GM12865 (cell line): ENCODE measurements at places on chromosomes 11 and 22.

- no peak for DNase-seq
Measured at GRCh38 chr11:122917311-122917710, 34.8 kb downstream of the JHY start.

DNA sequence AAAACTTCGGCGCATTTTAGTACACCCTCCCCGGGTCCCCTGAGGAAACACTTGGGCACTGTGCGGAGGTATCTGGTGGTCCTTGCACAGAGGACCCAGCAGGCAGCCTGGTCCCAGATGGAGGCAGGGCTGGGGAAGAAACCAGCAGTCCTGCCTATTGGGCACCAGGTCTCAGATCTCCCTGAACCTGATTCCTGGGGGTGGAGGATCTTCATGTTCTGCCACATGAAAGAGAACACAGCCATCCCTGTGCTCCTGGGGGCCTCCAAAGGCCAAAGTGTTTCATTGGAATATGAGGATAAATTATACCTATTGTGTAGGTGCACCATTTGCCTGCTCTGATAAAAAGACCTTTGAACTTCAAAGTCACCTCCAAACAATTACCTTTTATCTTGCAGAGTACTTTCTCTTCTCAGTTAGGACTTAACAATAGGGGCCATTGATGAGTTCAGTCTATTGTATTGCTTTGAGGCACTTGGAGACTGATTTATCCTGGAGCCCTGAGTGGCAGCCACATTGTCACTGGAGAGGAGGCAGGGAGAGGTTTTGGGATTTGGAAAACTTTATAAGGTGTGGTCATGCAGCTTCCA, 1.8 kb downstream of the RCN1 start:
- DNase-seq, result no peak

DNA sequence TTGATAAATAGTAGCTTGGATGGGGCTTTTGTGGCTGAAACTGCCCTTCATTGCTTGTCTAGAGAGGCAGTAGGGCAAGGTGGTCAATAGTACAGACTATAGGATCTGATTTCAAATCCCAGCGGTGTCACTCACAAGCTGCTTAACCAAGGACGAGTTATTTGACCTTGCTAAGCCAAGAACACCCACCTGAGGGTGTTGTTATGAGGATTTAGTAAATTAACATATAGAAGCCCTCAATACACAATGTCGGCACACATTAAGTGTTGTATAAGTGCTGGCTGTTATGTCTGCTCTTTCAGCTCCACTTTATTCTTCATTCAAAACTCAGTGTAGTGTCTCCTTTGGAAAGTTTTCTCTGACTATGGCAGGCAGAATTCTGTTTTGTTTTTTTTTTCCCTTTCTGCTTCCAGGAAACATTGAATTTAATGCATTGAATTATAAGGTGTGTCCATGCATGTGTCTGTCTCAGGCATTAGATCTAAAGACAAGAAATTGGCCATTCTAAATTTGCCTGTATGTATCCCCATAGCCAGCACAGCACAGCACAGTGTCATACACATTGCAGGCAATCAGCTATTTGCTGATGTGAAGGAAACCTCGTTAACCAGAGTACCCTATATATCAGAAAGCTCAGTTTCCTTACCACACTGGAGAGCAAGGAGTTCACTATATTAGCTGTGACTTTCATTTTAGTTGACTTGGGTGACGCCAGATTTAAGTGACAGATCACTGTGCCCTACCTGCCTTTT, 212.1 kb downstream of the NELL1 start:
- no peak for DNase-seq

DNA sequence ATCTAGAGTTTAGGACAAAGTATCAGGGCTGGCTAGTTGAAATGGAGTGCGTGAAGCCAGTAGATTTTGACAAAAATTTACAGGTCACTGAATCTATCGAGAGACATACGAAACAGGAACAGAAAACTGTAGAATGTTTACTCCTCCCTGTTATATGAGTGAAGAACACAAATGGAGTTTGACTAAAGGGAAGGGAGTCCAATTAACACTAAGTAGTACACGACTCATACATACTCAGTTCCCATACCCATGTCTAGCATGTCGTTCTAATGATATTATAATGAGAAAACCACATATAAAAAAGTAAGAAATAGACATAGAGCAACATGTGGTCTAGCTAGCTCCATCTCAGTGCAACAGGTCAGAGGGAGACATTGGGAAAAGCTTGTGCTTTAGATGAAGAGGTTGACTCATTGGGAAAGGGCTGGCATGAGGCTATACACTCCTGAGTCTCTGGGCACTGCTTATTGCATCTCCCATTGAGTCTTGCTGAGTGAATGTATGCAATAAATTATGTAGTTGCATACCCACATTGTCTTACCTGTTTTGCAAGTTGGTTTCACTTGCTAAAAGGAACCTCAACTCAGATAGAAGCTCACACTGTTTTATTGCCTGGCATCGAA, 43.5 kb downstream of the CD44 start:
- peak; percentile 63 for DNase-seq

DNA sequence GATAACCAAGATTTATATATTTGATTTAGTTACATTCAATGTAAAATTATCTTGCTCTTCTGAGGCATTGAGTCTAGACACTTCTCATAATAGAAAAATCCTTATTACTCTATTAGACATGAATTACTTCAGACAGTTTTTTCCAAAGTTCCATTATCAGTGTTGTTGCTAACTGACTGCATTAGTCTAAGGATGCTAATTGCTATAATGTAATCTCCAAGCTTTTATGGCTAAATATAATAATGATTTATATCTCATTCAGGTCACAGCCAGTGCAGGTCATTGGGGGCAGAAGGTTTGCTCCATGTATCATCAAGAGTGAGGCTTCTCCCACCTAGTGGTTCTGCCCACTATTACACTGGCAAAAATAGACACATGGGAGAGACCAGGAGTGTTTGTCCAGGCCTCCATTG, 377.2 kb upstream of the DDI1 start:
- no peak for DNase-seq

GRCh38 chr11:46978005-46978491, 41.5 kb downstream of the CSTPP1 start:
- no peak for DNase-seq

DNA sequence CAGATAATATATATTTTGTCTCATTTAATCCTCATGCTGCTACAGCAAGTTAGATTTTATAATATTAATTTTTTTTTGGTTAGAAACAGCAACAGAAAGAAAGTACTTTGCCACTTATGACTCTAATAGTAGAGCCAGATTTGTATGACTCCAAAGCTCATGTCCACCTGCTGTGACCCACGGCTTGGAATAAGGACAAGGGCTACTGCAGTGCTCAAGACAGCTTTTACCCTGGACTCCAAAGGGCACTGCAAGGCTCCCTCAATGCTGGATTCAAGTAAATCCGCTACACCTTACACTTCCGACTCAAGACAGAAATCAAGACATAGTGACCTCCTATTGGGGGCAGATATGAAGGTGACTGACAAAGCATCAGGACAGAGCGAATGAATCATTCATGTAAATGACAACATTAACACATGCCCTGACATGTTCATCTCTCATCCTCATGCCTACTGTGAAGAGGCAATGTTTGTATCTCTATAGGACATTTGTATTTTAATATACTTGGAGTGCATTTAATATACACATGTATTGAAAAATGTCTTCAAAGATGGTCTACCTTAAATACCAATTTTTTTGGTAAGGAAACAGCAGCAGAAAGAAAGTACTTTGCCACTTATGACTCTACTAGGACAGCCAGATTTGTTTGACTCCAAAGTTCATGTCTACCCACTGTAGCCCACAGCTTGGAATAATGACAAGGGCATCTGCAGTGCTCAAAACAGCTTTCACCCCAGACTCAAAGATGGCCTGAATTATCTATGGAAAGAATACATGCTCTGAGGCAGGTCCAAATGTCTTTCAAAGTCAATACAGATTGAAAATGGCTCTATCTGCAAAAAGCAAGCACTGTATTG, 375.6 kb upstream of the CCDC90B start:
- no peak for DNase-seq

DNA sequence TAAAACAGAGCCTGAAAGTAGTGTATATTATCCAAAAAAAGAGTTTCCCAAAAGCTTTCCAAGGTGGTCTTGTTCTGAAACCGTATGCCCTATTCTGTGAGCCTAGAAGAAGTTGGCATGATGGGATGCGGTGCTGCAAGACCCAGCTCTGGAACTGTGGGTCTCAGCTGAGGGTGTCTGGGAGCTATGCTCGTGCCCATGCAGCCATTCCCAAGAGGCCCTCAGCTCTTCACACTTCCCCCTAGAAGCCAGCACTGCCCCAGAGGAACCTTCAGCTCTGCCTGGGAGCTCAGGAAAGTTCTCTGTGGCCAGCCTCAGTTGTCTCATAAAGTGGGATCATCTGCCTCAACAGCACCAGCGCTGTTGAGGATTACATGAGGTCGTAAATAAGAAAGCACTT, 6.4 kb upstream of the SYT12 start:
- no peak for DNase-seq

DNA sequence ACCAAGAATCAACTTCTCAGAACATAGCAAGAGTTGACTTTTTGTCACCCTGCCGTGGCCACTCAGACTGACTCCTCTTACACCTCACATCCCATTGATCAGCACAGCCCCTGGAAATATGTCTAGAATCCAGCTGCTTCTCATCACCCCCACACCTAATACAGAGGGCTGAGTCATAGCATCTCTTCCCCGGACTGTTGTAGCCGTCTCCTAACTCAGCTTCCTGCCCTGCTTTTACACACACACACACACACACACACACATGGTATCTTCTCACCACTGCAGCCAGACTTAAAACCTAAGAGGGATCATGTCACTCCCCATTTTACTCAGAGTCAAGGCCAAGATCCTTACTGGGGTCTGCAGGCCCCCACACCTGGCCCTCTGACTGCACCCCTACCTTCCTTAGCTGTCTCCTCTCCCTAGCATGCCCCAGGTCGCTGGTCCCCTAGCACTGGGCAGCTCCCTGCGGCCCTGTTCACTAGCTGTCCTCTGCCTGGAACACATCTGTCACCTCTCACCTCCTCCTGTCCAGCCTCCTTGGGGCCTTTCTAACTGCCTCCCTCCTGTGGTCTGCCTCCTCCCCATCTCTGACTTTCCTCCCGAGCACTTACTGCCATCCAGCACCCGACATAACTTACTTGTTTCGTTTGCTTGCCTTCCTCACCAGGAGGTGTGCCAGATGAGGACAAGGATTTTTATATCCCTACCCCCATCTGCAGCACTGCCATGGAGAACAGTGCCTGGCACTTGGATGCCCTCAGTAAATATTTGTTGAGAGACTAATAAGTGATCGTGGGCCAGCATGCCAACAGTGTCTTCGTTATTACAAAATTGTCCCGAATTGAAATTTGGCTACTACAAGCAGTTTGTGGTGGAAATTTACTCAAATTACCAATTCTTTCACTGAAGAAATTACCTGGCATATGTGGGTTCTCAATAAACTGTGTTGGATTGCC, 61.9 kb downstream of the BMAL1 start:
- DNase-seq, result peak; percentile 78

- no peak for DNase-seq
Measured at GRCh38 chr11:15911377-15912044, 444.8 kb downstream of the SOX6 start.

GRCh38 chr11:120224972-120225909, 14.4 kb downstream of the OAF start:
- DNase-seq, result no peak

DNA sequence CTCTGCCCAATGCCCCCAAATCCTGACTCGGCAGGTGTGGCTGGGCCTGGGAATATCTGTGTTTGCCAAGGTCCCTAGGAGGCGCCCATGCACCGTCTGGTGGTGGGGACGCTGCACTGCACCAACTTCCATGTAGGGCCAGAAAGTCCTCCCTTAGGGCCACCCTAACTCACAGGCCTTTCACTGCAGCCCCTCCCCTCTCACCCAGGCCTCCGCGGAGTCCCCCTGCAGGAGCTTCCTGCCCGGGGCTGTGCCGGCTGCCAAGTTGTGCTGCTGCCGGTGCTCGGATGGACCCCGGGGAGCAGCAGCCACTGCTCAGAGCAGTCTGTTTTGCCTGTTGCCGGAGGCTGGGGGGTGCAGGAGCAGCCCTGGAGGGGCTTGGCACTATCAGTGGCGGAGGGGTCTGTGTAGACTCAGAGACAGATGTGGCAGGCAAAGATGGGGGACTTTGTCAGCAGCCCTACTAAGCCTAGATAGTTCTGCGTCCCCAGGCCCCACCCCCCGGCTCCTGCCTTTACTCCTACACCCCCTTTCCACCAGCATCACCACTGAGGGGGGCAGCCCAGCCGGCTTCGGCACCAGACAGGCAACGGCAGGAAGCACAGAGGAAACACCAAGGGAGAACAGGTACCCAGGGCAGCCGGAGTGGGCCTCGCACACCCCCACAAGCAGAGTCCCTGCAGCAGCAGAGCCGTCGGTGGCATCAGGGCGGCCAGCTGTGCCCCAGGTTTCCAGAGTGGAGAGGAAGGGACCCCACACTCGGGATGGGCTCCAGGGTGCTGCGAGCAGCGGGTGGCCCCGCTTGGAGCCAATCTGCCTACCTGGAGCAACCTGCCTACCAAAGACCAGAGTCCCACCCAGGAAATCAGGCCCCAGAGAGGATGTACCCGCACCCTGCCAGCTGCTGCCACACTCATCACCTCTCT, 124.3 kb downstream of the TRIM29 start:
- DNase-seq, result peak; percentile 40

GRCh38 chr11:16895306-16895705, 118.9 kb downstream of the PLEKHA7 start:
- DNase-seq, result no peak

- DNase-seq, result peak; percentile 56
Measured at GRCh38 chr11:14331476-14332136, 27.4 kb downstream of the RRAS2 start.

DNA sequence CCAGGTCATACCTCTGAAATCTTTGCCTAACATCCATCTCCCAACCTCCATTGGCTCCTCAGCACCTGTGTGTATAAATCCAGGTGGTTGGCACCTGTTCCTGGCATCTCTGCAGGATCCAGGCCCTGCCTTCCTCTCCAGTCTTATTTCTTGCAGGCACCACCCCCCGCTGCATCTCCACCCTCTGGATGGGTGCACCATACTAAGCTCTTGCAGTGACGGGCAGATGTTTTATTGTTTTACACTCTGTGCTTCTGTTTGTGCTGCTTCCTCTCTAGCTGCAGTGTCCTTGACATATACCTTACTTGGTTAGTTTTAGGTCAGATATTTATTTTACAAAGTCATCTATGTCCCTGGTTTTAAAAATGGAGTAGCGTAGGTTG, 102.6 kb downstream of the TBC1D22A start:
- no peak for DNase-seq

DNA sequence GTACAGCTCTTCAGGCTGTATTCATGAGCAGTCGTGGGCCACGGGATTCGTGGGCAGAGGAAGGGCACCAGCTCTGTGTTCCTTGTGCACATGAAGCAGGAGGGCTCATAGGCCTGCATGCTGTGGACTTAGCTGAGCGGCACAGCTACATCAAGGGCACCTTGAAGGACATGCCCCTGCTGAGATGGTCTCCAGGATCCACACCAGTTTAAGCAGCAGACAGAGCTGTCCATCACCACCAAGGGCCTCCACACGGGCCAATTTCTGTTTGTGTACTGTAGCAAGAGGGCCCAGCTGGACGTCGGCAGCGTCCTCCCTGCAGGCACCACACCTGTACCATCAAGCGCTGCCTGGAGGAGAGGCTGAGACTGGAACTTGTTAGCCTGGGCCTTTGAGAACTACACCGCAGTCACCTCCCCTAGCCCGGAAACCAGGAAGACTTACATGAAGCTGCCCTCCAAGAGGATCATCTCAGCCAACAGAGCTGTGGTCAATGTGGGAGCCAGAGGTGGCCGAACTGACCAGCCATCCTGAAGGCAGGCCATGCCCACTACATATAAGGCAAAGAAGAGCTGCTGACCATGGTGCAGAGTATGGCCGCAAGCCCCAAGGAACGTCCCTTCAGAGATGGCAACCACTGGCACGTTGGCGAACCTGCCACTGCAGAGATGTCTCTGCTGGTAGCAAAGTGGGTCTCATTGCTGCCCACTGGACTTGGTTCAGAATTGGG, 32.7 kb upstream of the GNB1L start:
- DNase-seq, result no peak
